ENCODE measurements at places on chromosomes 5 and 9.

GRCh38 chr5:126681970-126682369 is 81.2 kb downstream of the PHAX start:
- H3K4me3 ChIP-seq: no peak overlapping the region
- no peaks in the 10 kb centered on the region for H3K36me3 ChIP-seq
- H3K4me1 ChIP-seq: peaks cover 20% of the 10 kb centered on the region
- no peak for DNase-seq

GRCh38 chr5:134371834-134372340 is 518 bp downstream of the UBE2B start:
- no peaks in the 10 kb centered on the region for H3K27me3 ChIP-seq
- peaks cover 6% of the 10 kb centered on the region for H3K4me1 ChIP-seq
- H3K27ac ChIP-seq: peak overlapping the region; percentile 91
- peak overlapping the region; percentile 79 for H3K4me3 ChIP-seq

- H3K27ac ChIP-seq: no peak overlapping the region
- H3K27me3 ChIP-seq: no peaks in the 10 kb centered on the region
- no peak for DNase-seq
Observed at GRCh38 chr5:17406423-17406838, 91.6 kb upstream of the TAF11L2 start.

DNA sequence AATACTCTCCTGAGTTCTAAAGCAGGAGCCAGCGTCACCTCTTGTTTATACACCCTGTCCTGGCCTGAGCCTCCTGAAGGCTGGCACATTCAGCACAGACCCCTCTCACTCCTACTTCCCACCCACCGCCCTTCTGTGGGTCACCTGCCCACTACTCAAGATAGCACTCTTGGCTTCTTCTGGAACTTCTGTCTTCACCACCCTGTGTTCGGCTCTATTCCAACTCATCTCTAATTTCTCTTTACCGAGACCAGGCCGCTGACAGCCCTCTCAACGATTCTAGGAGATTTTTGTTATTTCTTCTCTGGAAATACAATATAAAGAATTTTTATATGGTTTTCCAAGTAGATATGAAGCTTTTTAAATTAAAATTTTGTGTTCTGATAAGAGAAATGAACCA is 57.4 kb downstream of the IRF1 start:
- H3K4me1 ChIP-seq: peaks cover 97% of the 10 kb centered on the region
- DNase-seq: no peak
- no peak overlapping the region for H3K4me3 ChIP-seq
- H3K27me3 ChIP-seq: no peaks in the 10 kb centered on the region
- 0 out of 2 replicates have a peak, but pooled peaks cover 5% of the 10 kb centered on the region for H3K36me3 ChIP-seq
- no peak overlapping the region for H3K27ac ChIP-seq

DNA sequence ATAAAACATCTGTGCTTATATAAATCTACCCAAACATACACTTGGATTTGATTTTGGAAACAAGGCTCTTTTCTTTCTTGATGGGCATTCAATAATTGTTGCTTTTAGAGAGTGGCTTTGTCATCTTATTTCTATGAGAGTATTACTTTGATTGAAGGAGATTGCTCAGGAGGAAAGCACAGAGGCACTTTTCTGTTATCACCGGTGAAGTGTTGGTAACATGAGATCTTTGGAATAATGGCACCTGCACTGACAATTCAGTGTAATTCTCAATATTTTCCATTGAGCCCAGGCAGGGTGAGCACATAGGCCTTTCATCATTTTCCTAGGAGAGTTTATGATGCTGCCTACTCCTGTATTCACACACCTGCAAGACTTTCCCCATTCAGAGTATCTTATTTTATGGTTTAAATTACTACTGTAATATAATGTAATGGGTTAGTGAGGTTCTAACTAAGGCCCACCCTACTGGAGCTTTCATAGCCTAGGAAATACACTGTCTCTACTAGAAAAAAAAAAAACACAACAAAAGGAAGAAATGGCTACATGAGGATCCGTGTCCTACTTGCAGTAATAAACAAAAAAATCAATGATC is 244.3 kb downstream of the DENND1A start:
- no peaks in the 10 kb centered on the region for H3K27me3 ChIP-seq
- no peak for DNase-seq
- peaks cover 45% of the 10 kb centered on the region for H3K4me1 ChIP-seq
- H3K36me3 ChIP-seq: no peaks in the 10 kb centered on the region
- no peak overlapping the region for H3K4me3 ChIP-seq

DNA sequence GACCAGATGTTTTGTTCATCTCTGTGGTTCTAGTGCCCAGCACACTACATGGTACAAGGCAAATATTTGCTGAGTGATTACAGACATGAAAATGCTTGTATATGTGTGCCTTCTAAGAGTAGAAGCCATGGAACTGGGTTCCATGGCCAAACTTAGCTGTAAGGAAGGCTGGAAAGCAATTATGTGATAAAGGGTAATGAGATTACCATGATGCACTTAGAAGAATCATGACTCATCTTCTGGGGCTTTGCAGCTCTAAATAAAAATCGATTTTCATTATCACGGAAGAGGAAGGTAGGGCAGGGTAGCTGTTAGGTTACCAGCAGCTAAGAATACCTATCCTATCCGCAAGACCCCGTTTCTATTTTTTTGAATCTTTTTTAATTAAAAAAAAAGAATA is 28.0 kb downstream of the RFK start:
- no peak for DNase-seq
- no peak overlapping the region for H3K4me3 ChIP-seq
- H3K36me3 ChIP-seq: no peaks in the 10 kb centered on the region
- H3K27me3 ChIP-seq: no peaks in the 10 kb centered on the region
- H3K4me1 ChIP-seq: no peaks in the 10 kb centered on the region
- no peak overlapping the region for H3K27ac ChIP-seq

- no peaks in the 10 kb centered on the region for H3K27me3 ChIP-seq
- H3K4me3 ChIP-seq: no peak overlapping the region
- no peak overlapping the region for H3K27ac ChIP-seq
Observed at GRCh38 chr5:40309851-40310250, 369.9 kb upstream of the PTGER4 start.

GRCh38 chr9:107751567-107752210 is 262.1 kb upstream of the KLF4 start:
- H3K27ac ChIP-seq: no peak overlapping the region
- no peak for DNase-seq
- H3K36me3 ChIP-seq: no peaks in the 10 kb centered on the region
- no peaks in the 10 kb centered on the region for H3K4me1 ChIP-seq
- H3K27me3 ChIP-seq: no peaks in the 10 kb centered on the region
- H3K4me3 ChIP-seq: no peak overlapping the region

- H3K4me1 ChIP-seq: no peaks in the 10 kb centered on the region
- no peak for DNase-seq
- H3K27me3 ChIP-seq: no peaks in the 10 kb centered on the region
- no peaks in the 10 kb centered on the region for H3K36me3 ChIP-seq
Observed at GRCh38 chr5:72152545-72152944, 45.3 kb downstream of the MAP1B start.

- no peaks in the 10 kb centered on the region for H3K4me1 ChIP-seq
- H3K36me3 ChIP-seq: no peaks in the 10 kb centered on the region
- no peak overlapping the region for H3K27ac ChIP-seq
- no peak for DNase-seq
- H3K27me3 ChIP-seq: no peaks in the 10 kb centered on the region
Observed at GRCh38 chr9:71144495-71144894, 23.1 kb upstream of the TRPM3 start.

DNA sequence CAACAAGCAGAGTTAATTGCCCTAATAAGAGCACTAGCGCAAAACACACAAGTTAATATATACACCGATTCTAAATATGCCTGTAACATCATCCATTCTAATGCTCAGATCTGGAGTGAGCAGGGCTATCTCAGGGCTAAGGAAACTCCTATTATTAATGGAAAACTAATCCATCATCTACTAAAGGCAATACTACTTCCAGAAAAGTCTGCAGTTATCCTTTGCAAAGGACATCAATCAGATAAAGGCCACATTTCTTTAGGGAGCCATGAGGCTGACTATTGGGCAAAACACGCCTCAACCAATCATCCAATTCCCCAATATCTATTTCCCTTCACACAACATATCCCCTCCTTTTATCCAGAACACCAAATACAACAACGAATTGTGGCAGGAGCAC is 1032.3 kb upstream of the NUDT12 start:
- no peak overlapping the region for H3K4me3 ChIP-seq
- no peaks in the 10 kb centered on the region for H3K4me1 ChIP-seq
- no peaks in the 10 kb centered on the region for H3K27me3 ChIP-seq
- no peak overlapping the region for H3K27ac ChIP-seq
- no peaks in the 10 kb centered on the region for H3K36me3 ChIP-seq
- no peak for DNase-seq

DNA sequence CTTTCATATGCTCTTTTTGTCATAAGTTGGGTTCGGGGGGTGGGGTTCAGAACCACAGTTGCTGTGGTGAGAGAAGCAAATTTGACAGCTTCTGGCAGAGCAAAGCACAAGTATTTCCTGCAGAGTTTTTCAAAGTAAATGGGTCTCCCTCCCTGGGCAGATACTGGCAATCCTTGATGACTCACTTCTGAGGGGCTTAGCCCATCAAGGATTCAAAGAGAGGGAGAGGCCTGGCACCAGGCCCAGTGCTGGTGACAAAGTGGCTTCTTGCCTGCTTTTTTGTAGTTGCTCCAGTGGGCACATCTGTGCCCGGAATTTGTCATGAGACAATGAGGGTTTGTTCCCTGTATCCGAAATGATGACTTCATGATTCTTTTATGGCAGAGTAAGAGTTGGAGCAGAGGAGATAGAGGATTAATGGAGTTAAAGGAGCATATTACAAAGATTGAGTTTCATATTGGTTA is 46.6 kb upstream of the TNC start:
- no peaks in the 10 kb centered on the region for H3K27me3 ChIP-seq
- DNase-seq: peak; percentile 70
- peaks cover 27% of the 10 kb centered on the region for H3K4me1 ChIP-seq

- no peaks in the 10 kb centered on the region for H3K27me3 ChIP-seq
- no peak overlapping the region for H3K4me3 ChIP-seq
- H3K4me1 ChIP-seq: no peaks in the 10 kb centered on the region
- no peak for DNase-seq
- no peak overlapping the region for H3K27ac ChIP-seq
Observed at GRCh38 chr5:79827159-79827629, 137.6 kb downstream of the CMYA5 start.

DNA sequence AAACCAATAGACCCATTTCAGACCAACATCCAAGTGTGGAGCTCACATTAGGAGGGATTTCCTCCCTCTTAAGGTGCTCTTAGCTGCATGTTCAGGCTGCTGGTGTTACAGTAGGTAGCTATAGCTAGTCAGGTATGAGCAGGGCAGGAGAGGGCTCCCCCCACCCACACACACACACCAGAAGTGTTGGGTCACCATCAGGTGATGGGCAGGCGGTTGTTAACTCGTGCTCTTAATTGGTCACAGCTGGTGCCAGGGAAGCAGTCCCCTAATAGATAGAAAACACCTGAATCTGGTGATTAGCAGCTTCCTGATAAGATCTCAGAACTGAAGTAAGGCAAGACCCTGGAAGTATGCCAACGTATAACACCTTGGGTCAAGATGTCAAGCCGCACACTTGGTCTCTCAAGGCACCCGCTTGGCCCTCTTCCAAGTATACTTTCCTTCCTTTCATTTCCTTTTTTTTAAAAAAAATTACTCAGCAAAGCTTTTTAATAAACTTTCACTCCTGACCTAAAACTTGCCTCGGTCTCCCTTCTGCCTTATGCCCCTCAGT is 532.4 kb downstream of the DNAH5 start:
- DNase-seq: no peak
- no peaks in the 10 kb centered on the region for H3K36me3 ChIP-seq

DNA sequence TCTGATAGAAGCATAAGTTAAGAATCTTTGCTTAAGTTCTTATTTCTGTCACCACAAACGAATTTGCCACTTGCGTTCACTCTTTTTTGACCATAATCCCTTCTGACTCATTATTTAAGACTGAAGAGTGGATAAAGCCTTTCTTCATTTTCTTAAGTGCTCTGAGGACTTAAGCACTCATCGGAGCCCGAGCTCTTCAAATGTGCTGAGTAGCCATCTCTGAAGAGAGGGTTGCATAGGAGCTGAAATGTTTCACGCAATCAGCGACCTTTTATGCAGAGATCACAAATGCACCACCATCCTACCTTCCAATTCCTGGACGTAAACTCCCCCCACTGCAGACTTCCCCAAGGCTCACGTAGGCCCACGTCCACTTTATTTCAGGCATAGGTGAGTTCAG is 699.2 kb downstream of the IRX1 start:
- no peak overlapping the region for H3K27ac ChIP-seq
- no peaks in the 10 kb centered on the region for H3K27me3 ChIP-seq
- H3K4me1 ChIP-seq: no peaks in the 10 kb centered on the region
- no peak for DNase-seq

- peaks cover 6% of the 10 kb centered on the region for H3K4me1 ChIP-seq
- no peak overlapping the region for H3K4me3 ChIP-seq
- no peaks in the 10 kb centered on the region for H3K27me3 ChIP-seq
- H3K27ac ChIP-seq: no peak overlapping the region
- no peak for DNase-seq
- peaks cover 26% of the 10 kb centered on the region for H3K36me3 ChIP-seq
Observed at GRCh38 chr5:150442699-150443080, 6.8 kb downstream of the RPS14 start.

DNA sequence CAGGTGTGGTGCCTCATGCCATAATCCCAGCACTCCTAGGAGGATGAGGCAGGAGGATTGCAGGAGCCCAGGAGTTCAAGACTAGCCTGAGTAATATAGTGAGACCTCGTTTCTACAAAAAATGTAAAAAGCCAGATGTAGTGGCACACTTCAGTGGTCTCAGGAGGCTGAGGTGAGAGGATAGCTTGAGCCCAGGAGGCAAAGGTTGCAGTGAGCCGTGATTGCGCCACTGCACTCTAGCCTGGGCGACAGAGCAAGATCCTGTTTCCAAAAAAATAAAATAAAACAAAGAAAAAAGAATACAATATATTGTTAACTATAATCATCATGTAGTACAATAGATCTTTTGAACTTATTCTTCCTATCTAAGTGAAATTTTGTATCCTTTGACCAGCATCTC is 16.3 kb downstream of the NLN start:
- DNase-seq: no peak
- peaks cover 6% of the 10 kb centered on the region for H3K4me1 ChIP-seq
- no peak overlapping the region for H3K27ac ChIP-seq
- H3K4me3 ChIP-seq: no peak overlapping the region
- no peaks in the 10 kb centered on the region for H3K36me3 ChIP-seq
- H3K27me3 ChIP-seq: no peaks in the 10 kb centered on the region

DNA sequence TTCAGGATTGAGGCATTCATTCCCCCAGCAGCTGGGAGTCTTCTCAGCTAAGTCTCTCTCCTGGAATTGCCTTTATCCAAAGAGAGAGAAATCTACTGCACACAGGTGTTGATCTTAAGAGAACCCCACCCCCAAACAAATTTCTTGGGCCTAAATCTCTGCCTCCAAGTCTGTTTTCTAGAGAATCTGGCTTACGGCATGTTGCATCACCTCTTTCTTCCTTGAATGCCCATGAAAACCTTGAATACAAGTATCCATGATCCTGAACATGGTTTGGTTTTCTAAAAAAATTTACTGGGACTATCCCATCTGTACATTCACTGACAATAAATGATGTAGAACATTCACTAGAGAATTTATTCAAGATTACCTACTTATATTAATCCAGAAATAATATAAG is 401.6 kb downstream of the PDE4D start:
- H3K4me3 ChIP-seq: no peak overlapping the region
- DNase-seq: no peak
- H3K4me1 ChIP-seq: no peaks in the 10 kb centered on the region
- H3K27ac ChIP-seq: no peak overlapping the region
- H3K36me3 ChIP-seq: no peaks in the 10 kb centered on the region

- no peaks in the 10 kb centered on the region for H3K36me3 ChIP-seq
- no peak for DNase-seq
- no peak overlapping the region for H3K27ac ChIP-seq
- H3K4me3 ChIP-seq: no peak overlapping the region
- no peaks in the 10 kb centered on the region for H3K27me3 ChIP-seq
Observed at GRCh38 chr5:114152656-114153360, 209.1 kb upstream of the KCNN2 start.

Data from MM.1S (cell line).